ENCODE measurements at places on chromosomes 5 and 9.

- peak; percentile 81 for DNase-seq
Measured at GRCh38 chr9:22008717-22009505, at the start of gene CDKN2B. Gene CDKN2B, minus strand, starts transcription at chr9:22009305. Its CDS starts 352 bp downstream, at chr9:22008953.

GRCh38 chr9:80867731-80868130 is 821.6 kb downstream of the TLE1 start:
- DNase-seq, result no peak

- no peak for DNase-seq
Measured at GRCh38 chr9:108374626-108375025, 481.2 kb downstream of the ACTL7B start.

GRCh38 chr9:5813824-5814223 is 19.1 kb downstream of the ERMP1 start:
- DNase-seq, result no peak

DNA sequence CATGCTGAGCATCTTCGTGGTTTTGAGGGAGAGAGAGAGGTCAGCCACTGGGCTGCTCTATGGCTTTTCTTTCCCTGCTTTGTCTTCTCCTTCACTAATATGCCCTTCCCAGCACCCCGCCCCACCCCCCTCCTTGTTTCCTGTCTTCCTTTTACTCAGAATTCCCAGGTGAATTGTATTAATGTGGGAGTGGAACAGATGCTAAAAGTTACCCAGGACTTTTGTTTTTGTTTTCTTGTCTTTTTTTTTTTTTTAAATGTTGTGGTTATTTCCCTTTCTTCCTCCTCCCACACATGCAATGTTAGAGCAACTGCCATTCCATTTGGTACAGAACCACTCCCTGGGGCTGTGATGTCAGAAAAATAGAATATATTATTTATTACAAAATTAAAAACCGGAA is 442.7 kb upstream of the CD180 start:
- no peak for DNase-seq

GRCh38 chr5:72434781-72435437 is 72.3 kb downstream of the ZNF366 start:
- no peak for DNase-seq

- no peak for DNase-seq
Measured at GRCh38 chr5:116076496-116076895, 8.3 kb upstream of the COMMD10 start.

DNA sequence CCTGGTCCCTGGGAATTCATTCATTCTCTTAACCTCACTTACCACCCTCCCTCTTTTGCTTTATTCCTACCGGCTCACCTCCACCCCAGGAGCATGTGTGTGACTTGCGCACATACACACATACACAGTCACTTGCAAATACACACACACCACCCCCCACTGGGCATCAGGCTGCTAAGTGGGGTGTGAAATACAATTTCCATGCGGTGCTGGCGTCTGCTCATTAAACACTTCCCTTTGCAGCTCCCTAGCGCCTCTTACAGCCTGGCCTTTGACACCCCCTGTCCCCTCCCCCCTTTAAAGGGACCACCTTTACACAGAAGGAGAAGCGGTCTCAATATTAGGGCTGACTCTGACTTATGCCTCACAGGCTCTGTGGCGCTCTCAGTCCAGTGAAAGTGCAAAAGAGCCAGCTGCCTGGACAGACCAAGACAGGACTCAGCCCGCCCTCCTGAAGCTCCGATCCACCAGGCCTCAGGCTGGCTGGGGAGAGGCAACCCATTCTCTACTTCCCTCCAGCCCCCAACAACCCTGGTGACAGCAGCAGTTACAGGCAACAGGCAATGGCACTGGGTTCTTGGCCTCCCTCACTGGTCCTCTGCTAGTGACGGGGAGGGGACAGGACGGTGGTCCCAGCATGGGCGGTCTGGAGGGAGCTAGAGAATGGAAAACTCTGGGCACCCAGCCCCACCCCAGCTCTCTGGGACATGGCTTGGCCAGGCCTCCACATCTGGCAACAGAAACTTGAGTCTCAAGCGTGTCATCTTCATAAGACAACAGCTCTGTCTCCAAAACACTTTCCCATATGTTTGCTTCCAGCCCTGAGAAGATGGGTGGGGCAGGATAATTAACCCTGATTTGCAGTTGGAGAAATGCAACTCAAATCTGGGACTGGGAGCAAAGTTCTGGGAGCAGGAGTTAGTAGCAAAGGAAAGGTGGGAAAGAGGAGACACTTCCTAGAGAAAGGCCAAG is 12.0 kb downstream of the ENHO start:
- no peak for DNase-seq

DNA sequence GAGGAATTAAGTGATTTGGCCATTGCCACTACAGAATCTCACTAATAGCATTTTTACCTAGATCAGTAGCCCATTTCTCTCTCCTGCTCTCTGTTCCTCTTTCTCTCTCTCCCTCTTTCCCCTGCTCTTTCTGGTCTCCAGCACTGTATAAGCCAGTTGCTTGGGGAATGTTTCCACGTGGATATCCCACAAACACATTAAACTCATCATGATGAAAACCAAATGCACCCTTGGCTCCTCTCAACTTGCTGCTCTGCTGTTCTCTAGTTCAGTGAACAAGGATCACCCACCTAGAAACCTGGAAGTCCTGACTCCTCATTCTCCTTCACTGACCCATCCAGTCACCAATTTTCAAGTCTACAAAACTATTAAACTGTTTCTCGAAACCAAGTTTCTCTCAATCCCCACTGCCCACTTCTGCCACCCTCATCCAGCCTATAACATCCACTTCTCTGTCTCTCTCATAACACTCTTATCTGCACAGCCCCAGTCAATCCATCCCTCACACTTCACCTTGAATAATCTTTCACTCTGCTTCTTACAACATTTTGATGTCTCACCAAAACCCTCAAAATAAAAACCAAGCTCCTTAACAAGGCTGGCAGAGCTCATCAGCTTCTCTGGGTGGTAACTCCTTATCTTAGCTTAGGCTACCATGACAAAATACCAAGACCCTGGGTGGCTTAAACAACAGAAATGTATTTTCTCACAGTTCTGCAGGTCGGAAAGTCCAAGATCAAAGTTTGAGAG is 79.3 kb downstream of the ARL15 start:
- DNase-seq, result no peak

- no peak for DNase-seq
Measured at GRCh38 chr9:99023831-99024230, 80.1 kb downstream of the COL15A1 start.

GRCh38 chr9:21974343-21974721 is 19.9 kb downstream of the CDKN2A start:
- DNase-seq, result no peak

DNA sequence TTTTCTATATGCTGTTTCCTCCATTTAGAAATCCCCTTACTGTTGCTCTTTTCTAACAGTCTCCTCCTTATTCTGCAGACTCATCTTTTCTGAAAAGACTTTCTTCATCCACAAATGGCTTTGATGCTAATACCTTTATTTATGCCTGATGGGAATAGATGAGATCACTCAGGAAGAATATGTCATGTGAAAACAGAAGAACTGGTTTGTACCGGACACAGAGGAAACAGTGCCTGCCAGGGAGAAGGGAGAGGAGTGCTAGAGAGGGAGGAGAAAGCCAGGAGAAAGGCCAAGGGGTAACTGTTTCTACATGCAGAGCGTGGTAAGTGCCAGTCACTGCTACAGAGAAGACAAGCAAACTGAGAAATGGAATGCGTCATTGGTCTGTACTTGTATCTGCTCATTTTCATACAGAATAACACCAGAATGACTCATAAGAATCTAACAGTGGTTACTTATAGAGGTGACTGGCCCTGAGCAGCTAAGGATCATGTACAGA is 45.9 kb upstream of the PJA2 start:
- no peak for DNase-seq

DNA sequence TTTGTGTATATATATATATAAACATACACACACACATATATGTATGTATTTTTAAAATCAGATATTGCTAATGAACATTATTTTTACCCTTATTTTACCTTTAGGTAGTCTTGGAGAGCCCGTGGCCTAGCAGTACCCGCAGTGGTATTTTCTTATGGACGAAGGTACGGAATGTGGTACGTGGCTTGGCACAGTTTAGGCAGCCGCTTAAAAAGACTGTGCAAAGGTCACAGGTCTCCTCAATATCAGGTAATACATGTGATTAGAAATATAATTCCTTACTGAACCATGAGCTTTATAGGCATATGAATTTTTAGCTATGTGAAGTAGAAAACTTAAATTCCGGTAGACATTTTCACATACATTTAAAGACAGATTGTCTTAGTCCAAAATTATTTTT is 43.9 kb downstream of the RPS6 start:
- no peak for DNase-seq

DNA sequence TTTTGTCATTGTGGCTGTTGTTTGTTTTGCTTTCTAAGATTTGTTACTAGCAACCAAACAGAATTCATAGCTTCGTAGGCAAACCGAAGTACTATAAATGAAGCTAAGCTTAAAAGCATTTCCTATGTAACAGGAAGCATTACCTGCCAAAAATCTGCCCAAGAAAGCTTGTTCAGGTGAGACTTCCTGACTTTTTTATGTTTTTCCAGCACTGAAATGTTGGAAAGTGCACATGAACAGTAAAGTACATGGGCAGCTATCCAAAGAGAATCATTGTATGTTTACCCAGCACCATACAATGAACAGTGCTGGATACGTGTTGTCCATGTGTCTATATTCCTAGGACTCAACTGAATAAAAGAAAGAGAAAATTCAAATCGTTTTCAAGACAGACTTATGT is 247.1 kb downstream of the NFIB start:
- DNase-seq, result no peak

DNA sequence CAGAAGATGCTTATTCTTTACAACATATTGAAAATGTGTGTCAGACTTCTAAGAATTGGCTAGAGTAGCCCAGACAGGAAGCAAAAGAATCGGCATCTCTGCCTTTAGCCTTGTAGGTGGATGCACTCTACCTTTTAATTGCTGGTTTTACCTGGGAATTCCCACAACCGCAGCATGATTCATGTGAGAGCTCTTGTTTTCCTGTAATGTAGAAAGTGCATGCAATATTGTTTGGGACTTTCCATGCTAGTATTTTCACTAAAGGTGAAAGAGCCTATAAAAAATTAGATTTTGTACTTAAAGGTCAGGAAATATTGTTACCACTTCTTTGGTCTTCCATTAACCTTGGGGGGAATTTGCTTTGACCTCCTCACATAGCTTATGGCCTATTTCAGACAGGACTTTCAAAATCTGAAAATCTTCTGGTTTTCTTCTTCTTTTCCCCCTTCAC is 89.8 kb downstream of the NTRK2 start:
- DNase-seq, result peak; percentile 61

GRCh38 chr9:31412081-31412480 is 972.4 kb upstream of the ACO1 start:
- no peak for DNase-seq

GRCh38 chr9:108852079-108852478 is 3.7 kb downstream of the ACTL7B start:
- no peak for DNase-seq

DNA sequence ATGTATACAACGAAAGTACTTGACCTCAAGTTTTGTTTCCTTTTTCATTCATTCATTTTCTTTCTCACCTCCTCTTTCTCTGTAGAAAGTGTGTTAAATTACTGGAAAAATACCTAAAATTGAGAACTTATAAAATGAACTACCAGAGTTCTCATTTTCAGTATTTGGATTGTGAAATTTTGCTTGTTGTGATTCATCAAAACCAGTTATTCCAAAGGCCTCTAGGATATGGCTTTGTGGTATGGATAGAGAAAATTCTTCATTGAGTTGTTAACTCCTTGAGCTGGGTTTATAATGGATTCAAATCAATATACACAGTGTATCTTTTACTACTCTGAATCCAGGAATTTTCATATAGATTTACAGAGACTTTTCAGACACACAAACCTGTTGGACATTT is 287.6 kb downstream of the KDM4C start:
- no peak for DNase-seq

GRCh38 chr5:36573438-36573837 is 33.0 kb upstream of the SLC1A3 start:
- no peak for DNase-seq

DNA sequence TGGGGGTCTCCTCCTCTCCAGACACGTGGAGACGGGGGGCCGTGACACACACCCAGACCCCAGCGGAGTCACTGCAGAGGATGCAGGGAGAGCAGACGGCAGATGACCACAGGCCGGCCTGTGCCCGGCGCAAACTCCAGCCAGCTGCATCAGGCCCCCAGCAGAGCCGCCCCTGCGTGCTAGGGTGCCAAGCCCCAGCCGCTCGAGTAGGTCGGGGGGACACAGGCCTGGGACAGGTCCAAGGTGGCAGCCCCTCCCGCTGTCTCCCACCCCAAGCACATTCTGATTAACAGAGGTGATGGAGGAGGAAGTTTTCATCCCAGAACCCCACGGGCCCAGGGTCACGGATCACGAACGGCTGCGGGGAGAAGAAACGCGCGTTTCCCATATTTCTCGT is 14.4 kb downstream of the NACC2 start:
- DNase-seq, result no peak

GRCh38 chr9:98086461-98086860 is 29.9 kb downstream of the NANS start:
- DNase-seq, result no peak

DNA sequence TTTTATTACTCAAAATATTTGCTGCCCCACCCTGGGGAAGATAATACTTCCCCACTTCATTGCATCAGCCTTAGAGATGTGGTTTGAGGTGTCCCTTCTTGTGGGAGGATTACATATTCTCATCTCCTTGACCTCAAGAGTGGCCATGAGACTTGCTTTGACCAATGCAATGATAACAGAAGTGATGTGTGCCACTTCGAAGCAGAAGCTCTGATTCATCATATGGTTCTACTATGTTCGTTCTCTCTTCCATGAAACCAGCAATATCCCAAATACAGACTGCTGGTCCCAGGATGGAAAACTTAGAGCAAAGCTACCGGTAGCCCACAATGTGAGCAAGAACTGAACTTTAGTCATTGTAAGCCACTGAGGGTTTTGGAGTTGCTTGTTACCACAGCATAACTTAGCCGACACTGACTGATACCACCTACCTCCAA is 92.0 kb downstream of the THBS4 start:
- DNase-seq, result no peak

GRCh38 chr9:126125577-126125976 is 201.1 kb upstream of the MVB12B start:
- no peak for DNase-seq

- DNase-seq, result no peak
Measured at GRCh38 chr9:121567500-121568342, 68.1 kb upstream of the GGTA1 start.

- no peak for DNase-seq
Measured at GRCh38 chr5:82813861-82814260, 263.3 kb downstream of the TMEM167A start.

DNA sequence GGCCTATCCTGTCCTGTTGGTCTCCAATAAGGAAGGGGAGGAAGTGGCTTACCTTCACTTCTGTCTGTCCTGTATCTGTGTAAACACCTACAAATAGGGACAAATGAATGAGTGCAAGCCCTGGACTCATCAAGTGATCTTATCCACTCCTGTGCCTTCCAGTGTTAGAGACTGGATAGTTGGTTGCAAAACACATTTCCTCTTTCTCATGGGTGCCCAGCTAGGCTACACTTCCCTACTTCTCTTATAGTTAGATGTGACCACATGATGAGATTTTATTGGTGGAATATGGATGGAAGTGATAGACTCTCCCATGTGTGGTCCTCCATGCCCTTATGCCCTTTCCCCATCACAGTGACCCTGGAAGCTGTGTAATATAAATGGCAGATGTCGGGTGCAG is 16.9 kb upstream of the PFDN1 start:
- no peak for DNase-seq

- DNase-seq, result no peak
Measured at GRCh38 chr5:169876386-169876785, 103.9 kb downstream of the INSYN2B start.

- DNase-seq, result no peak
Measured at GRCh38 chr5:110324876-110325275, 401.6 kb downstream of the TMEM232 start.

GRCh38 chr5:20555034-20555433 is 567.0 kb upstream of the CDH18 start:
- no peak for DNase-seq

Measured in activated naive CD4-positive, alpha-beta T cell treated with Interleukin-2 at 50 U/mL for 16 hours (primary cell).